ENCODE measurements at places on chromosomes 13 and 19.
A peak's percentile ranks its signal among the peaks of the same experiment; 100 is the strongest.

GRCh38 chr19:12777217-12778016 is 2.1 kb upstream of the HOOK2 start:
- DNase-seq: no peak

DNA sequence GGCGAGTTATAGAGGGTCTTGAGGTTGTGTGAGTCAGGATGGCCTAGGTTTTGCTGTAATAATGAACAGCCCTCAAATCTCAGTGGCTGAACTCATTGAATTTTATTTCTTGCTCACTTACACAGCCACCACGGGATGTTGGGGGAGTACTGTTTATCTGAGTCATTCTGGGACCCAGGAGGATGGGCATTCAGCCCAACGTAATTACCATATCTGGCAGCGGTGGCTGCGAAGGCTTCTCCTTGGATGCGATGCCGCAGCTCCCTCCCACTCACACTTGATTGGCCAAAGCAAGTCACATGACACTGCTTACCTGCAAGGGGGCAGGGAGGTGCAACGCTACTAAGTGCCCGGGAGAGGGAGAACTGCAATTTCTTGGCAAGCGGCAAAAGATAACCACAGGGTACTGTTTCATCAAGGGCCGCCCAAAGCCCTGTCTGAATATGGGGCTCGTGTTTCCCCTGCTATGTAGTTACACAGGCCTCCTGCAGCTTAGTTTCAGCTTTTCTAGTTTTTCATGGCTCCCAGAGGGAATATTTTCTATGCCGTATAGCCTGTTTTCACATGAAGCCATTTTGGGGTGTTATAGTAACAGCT is 19.9 kb downstream of the ZSWIM9 start:
- no peak for DNase-seq

- DNase-seq: no peak
Measured at GRCh38 chr19:5997371-5997770, 19.4 kb upstream of the RANBP3 start.

DNA sequence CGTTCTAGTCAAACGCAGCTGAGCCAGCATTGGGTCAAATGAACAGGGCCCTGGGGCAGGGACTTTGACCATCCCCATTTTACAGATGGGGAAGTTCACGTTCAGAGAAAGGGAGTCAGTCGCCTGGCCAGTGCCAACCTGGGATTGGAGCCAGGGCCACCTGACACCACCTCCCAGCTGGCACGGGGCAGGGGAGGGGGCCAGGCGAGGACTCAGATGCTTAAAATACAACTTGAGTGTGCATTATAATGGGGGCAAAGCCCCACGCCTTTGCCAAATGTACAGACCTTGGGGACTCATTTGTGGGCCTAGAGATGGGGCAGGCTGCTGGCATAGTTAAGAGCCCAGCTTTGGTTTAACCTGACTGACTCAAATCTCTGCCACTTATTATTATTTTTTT is 14.6 kb downstream of the PRR12 start:
- no peak for DNase-seq

GRCh38 chr13:79775830-79776229 is 294.9 kb downstream of the NDFIP2 start:
- DNase-seq: peak; percentile 12

DNA sequence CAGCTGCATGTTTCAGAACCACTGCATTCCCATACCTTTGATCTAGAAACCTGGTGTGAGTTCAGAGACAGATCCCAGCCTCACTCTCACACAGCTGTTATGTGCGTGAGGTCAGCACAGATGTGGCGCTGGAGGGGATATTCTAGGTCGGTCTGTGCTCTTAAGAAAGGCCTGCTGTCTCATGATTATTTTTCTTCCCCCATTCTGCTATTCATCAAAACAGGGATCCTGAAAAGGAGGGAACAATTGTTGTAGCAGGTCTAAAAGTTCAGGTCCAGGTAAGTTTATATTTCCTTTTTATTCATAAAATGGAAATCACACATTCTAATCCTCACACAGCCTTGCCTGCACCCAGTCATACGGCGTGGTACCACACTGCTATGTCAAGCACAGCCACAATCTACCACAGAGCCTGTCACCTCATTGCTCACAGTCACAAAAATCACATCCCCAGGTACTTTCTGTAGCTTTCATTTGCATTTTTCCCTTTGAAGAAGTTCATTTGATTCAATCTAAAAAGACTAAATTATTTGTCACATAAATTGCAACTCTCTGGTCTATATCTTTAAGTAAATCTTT is 867 bp downstream of the ZNF546 start:
- no peak for DNase-seq

DNA sequence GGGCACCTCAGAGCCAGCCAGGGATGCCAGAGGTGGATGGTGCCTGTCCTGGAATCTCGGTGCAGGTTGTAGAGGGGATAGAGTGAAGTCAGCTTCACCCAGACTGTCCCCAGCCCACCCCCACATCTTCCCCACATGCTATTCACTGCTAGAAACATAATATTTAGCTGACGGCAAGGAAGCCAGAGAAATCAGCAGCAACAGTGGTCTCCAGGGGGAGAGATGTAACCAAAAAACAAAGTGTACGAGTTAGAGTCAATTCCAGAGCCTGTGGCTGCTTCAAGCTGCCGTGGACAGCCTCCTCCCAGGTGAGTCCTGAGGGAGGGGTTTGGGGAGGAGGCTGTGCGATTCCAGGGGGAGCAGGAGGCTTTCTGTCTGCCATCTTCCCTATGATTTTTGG is 97.6 kb downstream of the ZNF536 start:
- DNase-seq: no peak

DNA sequence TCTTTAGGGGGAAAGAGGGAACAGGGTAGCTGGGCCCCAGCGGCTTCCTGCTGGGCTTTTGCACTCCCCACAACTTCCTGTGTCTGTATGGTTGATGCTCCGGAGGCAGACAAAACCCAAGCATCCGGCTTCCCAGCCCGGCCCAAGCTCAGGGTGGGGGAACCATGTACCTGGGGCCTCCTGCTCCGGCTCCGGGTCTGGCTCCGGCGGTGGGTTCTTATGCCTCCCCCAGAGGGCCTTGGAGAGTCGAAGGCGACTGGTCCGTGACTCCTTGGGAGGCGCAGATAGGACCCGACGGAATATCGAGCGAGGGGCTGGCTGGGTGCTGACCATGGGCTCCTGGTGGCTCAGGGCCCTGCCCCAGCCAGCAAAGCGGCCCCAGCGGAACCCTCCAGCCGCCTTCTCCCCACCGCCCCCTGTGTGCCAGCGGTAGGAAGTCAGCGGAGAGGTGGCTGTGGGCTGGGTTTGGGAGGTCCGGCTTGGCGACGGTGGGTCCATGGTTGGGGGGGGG is 428 bp downstream of the RASAL3 start:
- no peak for DNase-seq

GRCh38 chr13:86155756-86156155 is 356.5 kb upstream of the SLITRK6 start:
- no peak for DNase-seq

DNA sequence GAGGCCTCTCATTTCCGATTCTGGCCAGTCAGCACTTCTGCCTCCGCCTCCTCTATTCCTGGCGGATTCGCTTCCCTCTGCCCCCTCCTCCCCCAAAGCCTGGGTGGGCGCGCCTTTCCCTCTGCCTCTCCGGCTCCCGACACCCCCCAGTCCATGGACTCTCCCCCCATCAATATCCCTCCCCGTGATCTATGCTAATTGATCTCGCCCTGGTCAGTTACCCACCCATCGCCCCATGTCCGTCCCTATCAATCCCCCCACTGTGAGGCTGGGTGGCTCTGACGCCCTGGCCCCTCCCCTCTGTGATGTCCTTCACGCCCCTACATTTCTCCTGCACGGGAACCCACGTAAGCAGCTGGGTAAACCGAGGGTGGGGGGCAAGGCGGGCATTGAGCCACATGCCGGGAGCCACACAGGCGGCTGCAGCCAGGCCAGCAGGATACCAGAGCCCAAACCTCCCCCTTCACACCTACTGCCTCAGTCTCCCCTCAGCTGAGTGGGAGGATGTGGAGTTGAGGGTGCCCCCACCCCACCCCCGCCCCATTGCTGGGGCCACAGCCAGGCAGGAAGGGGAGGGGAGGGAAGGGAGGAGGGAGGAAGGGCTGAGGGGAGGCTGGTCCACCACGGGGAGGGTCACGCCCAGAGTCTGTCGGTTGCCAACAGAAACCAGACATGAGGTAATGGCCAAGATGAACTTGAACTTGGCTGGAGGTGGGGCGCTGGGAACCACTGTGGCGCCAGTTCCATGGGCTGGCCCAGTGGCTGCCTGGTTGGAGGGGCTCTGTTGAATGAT is 21.0 kb downstream of the SMIM24 start:
- DNase-seq: no peak

DNA sequence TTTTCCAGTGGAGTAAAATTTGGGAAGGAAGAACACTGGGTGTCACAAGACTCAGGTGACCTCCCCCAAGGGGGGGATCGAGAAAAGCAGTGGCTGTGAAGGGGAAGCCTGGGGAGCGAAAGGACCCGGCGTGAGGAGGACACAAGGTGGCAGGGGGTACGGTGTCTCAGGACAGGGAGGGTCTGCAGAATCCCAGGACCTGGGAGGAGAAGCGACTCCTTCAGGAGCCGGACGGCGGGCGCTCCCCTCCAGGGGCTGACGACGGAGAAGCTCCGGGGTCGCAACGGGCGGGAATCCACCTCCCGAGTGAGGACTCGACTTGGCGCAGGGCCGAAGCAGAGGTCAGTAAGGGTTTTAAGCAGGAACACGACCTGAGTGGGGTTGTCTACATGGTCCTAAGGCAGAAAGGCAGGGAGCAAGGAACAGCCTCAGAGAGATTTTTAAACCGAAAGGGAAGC is 529 bp downstream of the ZNF836 start:
- DNase-seq: no peak

DNA sequence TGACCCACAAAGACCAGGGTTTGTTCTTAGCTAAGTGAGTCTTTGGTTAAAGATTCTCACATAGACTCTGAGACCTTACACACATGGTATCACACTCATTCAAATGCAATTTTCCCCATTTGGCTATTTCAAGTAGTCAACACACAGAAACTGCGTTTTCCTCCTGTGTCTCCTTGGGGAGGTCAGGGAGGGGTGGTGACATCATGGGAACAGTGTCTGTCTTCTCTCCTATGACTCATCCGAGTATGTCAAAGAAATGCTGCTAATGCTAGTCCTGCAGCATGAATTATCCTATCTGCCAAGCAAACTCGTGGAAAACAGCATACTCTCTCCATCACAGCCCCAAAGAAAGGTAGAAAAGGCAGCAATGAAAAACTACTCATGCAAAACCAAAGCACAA is 100.2 kb downstream of the ENOX1 start:
- DNase-seq: no peak

- DNase-seq: no peak
Measured at GRCh38 chr13:27080018-27080948, 91.3 kb downstream of the USP12 start.

DNA sequence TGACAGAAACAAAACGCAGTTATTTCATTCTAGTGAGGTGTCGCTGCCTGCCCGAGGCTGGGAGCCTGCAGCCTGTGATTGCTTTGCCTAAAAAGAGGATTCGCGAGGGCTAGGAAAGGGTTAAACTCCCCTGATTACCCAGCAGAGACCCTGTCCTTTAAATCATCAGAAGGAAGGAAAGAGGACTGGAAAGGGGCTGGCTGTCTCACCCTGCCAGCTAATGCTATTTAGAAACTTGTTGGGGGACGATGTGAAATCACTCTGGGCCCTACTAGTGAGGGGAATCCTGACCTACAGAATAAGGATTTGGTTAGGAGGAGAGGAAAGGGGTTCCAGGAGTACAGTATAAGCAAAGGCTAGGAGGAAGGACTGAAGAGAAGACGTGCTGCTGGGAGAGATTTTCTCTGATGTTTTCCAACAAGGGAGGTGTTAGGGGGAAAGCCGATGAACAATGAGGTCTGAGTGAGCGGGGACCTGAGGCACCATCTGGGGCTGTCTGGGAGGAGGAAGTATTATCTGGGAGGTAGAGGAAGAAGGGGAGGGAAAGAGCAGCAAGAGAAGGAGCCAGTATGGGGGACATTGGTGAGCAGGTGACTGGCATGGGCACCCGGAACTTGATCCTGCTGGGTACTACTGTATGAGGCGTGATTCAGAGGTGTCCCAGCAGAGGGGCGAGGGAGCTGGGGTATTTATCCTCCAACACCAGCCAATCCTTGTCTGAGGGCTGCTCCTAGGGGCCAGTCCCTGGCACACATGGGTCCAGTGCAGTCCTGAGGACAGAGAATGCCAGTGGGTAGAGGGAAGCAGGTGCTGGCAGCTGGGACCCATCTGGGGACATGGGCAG is 55.7 kb upstream of the PTPRS start:
- no peak for DNase-seq

DNA sequence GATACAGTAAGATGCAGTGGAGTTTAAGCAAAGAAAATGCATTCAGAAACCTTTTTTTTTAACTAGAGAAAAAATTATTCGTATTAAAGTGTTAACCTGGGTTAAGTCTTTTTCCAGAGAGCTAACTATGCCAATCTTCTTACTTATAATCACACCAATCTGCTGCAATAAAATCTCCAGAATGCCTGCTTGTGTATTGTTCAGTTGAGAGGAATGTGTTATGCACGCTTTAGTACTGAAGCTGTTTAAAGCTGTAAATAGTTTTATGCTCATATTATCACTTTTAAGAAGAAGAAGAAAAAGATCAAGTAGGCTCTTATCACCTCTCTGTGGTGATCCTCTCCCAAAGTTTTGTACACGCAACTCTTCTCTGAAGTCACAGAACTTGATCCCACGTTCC is 528.7 kb downstream of the RFC3 start:
- no peak for DNase-seq
